Nephron progenitor cell (in vitro differentiated cells): ENCODE measurements at places on chromosomes 6 and 20.

DNA sequence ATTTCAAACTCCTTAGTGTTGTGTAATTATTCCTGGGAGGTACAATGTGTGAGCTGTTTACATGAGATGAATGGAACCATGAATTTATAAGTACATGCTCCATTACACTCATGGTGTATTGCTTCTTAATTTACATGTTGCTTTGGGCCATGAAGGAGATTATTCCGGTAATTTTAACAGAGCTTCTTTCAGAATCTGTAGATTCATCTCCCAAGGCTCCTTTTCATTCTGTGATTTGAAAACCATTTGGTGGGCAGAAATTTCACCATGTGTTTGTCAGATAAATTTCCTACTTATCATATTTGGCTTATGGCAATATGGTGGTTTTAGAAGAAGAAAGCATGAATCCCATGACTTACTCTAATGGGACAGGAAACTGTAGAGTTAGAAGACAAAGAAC lies 421.6 kb upstream of the EYS start:
- no peak for DNase-seq

GRCh38 chr6:157732416-157733161 lies 90.5 kb upstream of the SNX9 start:
- no peak for DNase-seq

GRCh38 chr20:34403908-34404307 lies 40.8 kb downstream of the ITCH start:
- no peak for DNase-seq

DNA sequence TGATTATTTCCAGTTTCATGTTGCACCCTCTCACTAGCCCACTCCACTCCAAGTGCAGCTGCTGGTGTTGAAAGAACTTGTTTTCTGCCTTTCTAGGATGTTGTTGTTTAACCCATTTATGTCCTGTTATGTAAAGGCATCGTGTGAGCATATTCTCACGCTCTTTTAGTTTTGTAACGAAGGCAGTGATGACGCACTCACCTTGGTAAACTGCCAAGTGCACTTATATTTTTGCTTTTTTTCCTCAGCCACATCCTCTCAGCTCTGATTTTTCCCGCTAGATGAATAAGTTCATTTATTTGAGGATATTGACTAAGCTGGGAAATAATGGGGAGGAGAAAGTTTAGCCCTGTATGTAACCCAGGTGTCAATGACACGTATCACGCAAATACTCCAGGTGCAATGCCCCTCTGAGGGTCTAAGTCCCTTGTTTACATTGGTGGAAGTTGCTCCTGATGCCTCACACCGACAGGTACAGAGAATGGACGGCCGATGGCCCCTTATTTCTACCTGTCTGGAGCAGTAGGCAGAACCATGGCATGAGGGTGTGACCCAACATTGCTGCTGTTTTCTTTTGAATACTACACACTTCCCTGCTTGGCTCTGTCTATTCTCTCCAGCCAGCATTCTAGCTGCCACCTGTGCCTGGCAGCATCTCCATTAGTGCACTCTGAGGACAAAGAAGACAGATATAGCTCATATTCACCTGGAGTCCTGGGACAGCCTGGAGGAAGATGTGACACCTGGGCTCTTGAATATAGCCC lies 132.7 kb upstream of the SLC24A3 start:
- no peak for DNase-seq
